ENCODE measurements at places on chromosomes 5 and 9. TPM values are rescaled to one million over a fixed set of nuclear protein-coding genes. Genes with fewer than 3 reads are reported as not detected.

GRCh38 chr5:158942217-158942616, 157.5 kb downstream of the EBF1 start:
- DNase-seq, result no peak

PHF24 gene
- not detected for total RNA-seq

SUSD3 gene
- total RNA-seq, result 0.27 TPM

GRCh38 chr9:104905931-104906330, 22.0 kb downstream of the ABCA1 start:
- DNase-seq, result no peak

DNA sequence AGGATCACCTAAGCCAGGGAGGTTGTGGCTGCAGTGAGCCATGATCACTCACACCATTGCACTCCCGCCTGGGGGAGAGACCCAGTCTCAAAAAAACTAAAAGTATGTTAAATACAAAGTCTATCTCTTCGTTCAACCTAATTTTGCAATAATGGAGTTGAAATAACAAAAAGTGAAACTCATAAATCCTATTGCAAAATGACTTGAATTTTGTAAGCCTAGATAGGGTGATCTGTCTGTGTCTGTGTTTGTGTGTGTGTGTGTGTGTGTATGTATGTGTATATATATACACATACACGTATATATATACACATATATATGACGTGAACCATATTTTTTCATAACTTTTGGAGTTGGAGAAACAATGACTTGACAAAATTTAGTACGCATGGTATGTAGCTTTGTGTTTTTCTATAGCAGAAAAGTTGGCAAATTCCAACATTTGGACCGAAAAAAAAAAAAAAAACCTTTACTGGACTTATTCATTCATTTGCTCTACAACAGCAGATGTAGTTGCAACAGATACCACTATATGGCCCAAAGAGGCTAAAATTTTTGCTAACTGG, 76.9 kb upstream of the CDH6 start:
- DNase-seq, result no peak
